ENCODE measurements at places on chromosomes 1 and 21.

- no peak for DNase-seq
Observed at GRCh38 chr1:243315455-243315854, 59.6 kb downstream of the SDCCAG8 start.

GRCh38 chr1:180066150-180066549, 88.5 kb upstream of the QSOX1 start:
- no peak for DNase-seq

GRCh38 chr1:52601991-52602855, at the start of gene GPX7:
Gene GPX7 (plus strand): TSS chr1:52602371. CDS start chr1:52602410, 39 bp downstream.
- no peak for DNase-seq

DNA sequence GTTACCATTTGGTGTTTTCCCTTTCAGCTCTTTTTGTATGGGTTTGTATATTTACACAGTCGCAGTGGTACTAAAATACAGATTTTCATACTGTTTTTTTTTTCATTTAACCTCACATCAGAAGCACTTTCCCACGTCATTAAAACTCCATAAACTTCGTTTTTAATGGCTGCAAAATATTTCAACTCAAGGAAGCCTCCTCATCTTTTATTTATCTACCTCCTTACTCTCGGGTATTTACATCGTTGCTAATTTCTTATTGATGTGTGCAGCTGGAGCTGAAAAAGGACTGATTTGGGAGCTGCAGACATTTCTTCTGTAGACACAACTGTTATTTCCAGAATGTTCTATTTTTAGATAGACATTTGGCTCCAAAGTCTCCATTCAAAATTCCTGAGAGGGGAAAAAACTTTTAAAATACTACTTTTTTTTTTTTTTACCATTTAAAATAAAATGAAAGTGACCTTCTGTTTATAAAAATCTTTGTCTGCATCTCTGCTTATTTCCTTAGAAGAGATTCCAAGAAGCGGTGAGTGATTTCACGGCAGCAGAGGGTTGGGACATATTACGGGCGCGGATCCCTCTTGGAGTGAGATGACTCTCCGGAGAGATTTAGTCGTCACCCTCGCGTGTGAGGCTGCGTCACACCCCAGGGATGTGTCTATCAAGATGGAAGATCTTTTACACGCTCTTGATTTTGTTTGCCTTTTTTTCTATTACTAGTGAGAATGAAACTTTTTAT, 10.1 kb downstream of the RUNX3 start:
- DNase-seq: no peak

- no peak for DNase-seq
Observed at GRCh38 chr1:174230399-174230798, 71.1 kb downstream of the RABGAP1L start.

DNA sequence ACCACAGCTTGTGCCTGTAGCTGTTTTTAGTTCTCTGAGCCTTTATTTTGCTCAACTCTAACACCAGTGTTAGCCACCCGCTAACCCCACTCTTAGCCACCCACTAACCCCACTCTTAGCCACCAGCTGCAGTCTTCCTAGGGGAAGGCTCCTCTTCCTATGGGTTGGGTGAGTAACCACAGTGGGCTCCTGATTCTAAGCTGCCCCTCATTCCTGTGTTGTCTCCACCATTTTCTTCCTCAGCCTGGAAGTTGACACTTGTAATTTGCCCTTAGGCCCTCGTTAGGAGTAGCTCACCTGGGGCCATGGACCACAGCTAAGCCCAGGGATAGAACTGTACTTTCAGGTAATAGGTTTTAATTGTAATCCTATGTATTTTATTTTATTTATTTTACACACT, 782.9 kb upstream of the TPTE start:
- DNase-seq: no peak

- no peak for DNase-seq
Observed at GRCh38 chr1:101285922-101286570, 49.2 kb downstream of the S1PR1 start.

DNA sequence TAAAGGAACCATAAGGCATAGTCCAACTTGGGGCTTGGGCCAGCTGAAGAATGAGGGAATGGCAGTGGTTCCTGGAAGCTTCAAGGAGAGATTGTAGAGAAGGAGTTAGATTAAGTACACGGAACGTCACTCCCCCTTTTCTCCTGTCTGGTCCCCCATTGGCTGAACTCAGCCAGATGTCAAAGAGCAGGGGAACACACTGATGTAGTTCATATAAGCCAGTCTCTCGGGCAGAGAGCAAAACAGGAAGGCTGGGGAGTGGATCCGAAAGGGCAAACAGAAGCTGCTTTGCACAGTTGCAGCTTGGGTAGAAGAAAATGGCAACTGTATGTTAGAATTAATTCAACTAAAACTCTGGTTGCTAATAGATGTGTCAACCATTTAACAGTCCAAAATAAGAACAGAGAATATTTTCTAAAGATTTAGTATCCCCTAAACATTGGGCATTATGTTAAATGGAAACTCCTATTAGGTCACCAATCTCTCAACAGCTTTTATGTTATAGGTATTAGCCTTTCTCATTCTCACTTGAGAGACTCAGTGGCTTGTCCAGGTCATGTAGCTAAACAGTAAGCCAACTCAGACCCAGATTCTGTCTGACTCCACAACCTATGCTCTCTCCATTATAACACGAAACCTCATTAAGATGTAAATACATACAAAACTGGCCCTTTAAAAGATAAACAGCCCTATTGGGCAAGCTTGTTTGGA, 600.7 kb upstream of the USP24 start:
- DNase-seq: no peak

DNA sequence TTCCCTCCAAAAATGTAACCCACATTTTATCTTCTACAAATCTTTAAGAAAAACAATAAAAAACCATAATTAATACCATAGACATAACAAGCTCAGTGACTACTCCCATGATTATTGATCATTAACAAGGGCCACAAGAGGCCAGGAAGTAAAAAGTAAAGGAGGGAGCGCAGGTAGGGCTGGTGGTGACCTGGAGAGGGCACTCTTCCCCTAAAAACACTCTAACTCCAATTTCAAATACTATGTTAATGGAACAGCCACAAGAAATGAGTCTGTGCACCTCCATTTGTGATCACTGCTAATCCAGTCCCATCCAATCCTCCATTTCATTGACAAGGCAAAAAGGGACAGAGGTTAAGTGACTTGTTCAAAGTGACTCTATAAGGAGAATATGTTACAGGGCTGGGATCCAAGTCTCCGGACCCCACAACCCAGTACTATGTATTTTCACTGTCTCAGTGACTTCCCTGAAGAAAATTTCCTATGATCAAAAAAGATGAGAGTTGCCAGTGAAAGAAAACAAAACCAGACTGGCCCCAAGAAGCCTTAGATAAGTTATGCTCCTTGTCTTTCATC, 41.2 kb upstream of the CFAP298 start:
- DNase-seq: no peak

DNA sequence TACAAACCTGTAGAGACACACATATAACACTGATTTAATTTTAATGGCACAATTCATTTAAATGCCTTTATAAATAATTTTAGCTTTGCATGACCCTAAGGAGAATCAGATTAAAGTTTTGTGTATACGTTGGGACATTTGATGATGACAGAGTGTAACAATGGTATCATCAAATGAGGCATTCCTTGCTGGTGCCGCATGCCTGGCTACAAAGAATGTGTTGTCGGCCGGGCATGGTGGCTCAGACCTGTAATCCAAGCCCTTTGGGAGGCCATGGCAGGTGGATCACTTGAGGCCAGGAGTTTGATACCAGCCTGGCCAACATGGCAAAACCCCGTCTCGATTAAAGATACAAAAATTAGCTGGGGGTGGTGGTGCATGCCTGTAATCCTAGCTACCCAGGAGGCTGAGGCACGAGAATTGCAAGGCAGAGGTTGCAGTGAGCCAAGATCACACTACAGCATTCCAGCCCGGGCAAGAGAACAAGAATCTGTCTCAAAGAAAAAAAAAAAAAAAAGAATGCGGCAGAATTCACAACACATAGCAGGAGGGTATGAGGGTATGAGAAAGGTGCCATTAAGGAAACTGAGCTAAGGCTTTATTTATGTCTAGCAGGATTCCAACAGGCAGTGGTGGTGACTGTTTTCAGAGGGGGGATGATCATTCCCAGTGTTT, 58.9 kb downstream of the PTPN14 start:
- no peak for DNase-seq

GRCh38 chr1:206654828-206655227, 19.5 kb downstream of the DYRK3 start:
- no peak for DNase-seq

GRCh38 chr1:233278631-233279030, 16.9 kb downstream of the PCNX2 start:
- no peak for DNase-seq

- DNase-seq: peak; percentile 99
Observed at GRCh38 chr1:31296486-31297276, at the start of the genes SNRNP40 and ZCCHC17. Gene SNRNP40 (minus strand): TSS chr1:31296788. CDS start chr1:31296751, 37 bp downstream. Gene ZCCHC17 (plus strand): TSS chr1:31297032. CDS start chr1:31310099, 13,067 bp downstream.

- DNase-seq: no peak
Observed at GRCh38 chr1:6342056-6342455, 51.5 kb downstream of the ACOT7 start.

DNA sequence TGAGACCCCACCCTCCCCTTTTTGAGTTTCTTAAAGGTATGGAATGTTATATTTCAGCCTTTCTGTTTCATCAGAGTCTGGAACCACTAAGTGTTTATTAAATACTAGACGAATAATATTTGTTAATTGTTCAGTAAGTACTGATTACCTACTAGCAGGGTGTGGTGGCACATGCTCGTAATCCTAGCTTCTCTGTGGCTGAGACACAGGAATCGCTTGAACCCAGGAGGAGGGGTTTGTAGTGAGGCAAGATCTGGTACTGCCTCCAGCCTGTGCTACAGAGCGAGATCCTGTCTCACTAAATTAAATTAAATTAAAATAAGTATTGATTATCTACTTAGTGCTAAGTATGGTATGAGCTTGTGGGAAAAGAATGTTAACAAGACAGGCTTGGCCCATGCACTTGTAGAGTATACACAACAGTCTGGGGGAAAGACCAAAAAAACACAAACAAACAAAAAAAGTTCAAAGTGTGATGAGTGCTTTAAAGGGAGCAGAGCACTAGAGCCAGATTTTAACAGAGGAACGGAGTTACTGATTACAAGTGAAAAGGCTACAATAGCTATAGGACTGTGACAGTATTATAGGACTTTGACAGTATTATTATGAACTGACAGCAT, 2.4 kb downstream of the CEPT1 start:
- no peak for DNase-seq
